ENCODE measurements at places on chromosomes 5 and 9.
A peak's percentile ranks its signal among the peaks of the same experiment; 100 is the strongest.

DNA sequence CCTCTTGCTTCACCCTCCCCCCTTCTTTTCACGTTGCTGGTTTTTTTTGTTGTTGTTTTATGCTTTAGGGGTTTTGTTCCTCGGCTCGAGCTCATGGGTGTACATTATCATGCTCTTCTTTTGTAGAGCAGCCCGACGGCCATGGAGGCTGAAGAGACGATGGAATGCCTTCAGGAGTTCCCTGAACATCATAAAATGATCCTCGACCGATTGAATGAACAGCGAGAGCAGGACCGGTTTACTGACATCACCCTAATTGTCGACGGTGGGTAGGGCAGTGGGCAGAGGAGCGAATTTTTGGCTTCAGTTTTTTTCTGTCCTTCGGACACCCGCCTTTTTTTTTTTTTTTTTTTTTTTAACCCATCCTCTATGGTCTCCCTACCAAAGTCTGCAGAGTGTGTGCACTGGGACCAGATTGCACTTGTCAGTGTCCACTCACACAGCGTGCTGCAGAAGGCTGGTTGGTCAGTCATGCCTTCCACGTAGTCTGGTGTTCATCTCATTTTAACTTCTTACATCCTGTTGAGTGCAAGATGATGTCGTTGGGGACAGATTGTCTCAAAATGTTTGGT, 1.3 kb downstream of the ZNF131 start:
- DNase-seq, result no peak
- peak overlapping the region; percentile 99 for H3K4me3 ChIP-seq
- peaks cover 5% of the 10 kb centered on the region for H3K36me3 ChIP-seq
- no peaks in the 10 kb centered on the region for H3K27me3 ChIP-seq

- H3K36me3 ChIP-seq, result peaks cover 2% of the 10 kb centered on the region
- no peak overlapping the region for H3K4me3 ChIP-seq
- peaks cover 25% of the 10 kb centered on the region for H3K27me3 ChIP-seq
Measured at GRCh38 chr9:133204335-133204992, 4.6 kb downstream of the OBP2B start.

- no peak overlapping the region for H3K27ac ChIP-seq
- H3K36me3 ChIP-seq, result no peaks in the 10 kb centered on the region
- no peak overlapping the region for H3K4me3 ChIP-seq
- H3K27me3 ChIP-seq, result peaks cover 4% of the 10 kb centered on the region
- no peaks in the 10 kb centered on the region for H3K4me1 ChIP-seq
Measured at GRCh38 chr5:145666591-145666990, 168.6 kb downstream of the PRELID2 start.

DNA sequence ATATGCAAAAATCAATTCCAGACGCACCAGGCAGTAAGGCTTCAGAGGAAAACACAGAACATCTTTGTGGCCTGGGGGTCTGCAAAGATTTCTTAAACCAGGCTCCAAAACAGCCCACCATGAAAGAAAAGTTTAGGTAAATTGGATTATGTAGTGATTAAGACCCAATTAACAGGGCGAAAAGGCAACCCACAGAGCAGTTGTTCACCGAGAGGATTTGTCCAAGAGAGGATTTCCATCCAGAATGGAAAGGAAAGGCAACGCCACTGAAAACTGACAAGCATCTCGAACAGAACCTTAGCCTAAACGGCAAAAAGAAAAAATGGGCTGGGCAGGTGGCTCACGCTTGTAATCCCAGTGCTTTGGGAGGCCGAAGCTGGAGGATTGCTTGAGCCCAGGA, 37.4 kb downstream of the GLT6D1 start:
- no peaks in the 10 kb centered on the region for H3K4me1 ChIP-seq
- H3K4me3 ChIP-seq, result no peak overlapping the region
- no peaks in the 10 kb centered on the region for H3K36me3 ChIP-seq
- no peak overlapping the region for H3K27ac ChIP-seq
- H3K27me3 ChIP-seq, result peaks cover 47% of the 10 kb centered on the region

DNA sequence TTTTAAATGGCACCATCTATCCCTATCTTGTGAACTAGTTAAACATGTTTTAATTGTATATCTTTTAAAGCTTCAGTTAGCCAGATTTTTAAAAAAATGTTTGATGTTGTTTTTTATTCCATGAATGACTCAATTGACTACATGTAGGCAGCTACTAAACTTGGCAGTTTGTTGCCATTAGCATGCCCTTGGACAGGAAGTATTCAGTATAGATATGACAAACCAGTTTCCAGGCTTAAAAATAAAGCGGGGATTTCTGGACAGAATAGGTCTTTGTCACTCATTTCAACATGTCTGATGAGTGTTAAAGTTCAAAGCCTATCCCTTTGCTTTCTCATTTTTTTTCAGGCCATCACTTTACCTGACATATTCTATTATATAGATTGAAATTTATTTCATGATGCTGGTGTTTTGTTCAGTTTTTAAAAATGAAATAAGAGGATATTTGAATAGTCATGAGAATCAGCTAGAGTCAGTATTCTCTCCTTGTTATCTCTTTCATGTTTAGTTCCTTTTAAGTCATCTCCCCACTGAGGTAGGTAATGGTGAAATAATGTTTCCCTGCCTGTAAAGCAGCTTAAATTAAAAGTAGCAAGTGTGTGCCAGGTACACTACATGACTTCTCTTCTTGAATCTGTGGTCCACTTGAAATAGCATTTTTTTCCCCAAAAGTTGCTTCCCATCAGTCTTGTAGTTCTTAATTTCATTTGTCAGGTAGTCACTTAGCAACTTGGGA, 11.9 kb downstream of the TNFAIP8 start:
- H3K36me3 ChIP-seq, result peaks cover 6% of the 10 kb centered on the region
- no peaks in the 10 kb centered on the region for H3K27me3 ChIP-seq
- H3K4me3 ChIP-seq, result peak overlapping the region; percentile 82

- H3K36me3 ChIP-seq, result no peaks in the 10 kb centered on the region
- no peak overlapping the region for H3K4me3 ChIP-seq
- no peaks in the 10 kb centered on the region for H3K27me3 ChIP-seq
- no peak for DNase-seq
- H3K4me1 ChIP-seq, result no peaks in the 10 kb centered on the region
Measured at GRCh38 chr5:89034588-89034987, 151.6 kb upstream of the MEF2C start.

DNA sequence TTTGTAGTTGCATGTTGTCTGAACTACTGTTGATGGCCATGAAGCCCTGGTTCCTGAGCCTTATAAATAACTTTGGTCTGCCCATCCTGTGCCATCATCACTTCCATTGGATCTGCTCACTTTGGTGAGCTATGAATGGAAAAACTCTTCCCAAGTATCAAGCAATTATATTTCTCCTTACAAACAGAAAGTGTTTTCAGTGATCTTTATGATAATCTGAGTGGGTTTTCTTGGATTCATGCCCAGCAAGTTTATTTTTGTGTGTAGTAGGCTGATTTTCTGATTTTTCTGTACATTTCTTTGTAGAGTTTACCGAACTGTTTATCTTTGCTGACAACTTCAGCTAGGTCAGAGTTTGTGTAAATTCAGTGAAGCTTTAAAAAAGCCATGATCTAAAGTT, 31.0 kb downstream of the CAMK4 start:
- H3K27me3 ChIP-seq, result no peaks in the 10 kb centered on the region
- peak overlapping the region; percentile 77 for H3K4me3 ChIP-seq
- H3K27ac ChIP-seq, result peak overlapping the region; percentile 96

GRCh38 chr9:102985162-102985895, 9.8 kb upstream of the CYLC2 start:
- no peak overlapping the region for H3K27ac ChIP-seq
- H3K36me3 ChIP-seq, result no peaks in the 10 kb centered on the region
- H3K4me1 ChIP-seq, result no peaks in the 10 kb centered on the region
- DNase-seq, result no peak
- no peaks in the 10 kb centered on the region for H3K27me3 ChIP-seq

- DNase-seq, result no peak
- no peaks in the 10 kb centered on the region for H3K27me3 ChIP-seq
- peaks cover 4% of the 10 kb centered on the region for H3K4me1 ChIP-seq
- no peak overlapping the region for H3K27ac ChIP-seq
- no peak overlapping the region for H3K4me3 ChIP-seq
Measured at GRCh38 chr9:94821098-94821887, 94.8 kb downstream of the AOPEP start.

Measured in T-helper 17 cell (primary cell).